ENCODE measurements at places on chromosomes 11 and 22.
A peak's percentile ranks its signal among the peaks of the same experiment; 100 is the strongest.

DNA sequence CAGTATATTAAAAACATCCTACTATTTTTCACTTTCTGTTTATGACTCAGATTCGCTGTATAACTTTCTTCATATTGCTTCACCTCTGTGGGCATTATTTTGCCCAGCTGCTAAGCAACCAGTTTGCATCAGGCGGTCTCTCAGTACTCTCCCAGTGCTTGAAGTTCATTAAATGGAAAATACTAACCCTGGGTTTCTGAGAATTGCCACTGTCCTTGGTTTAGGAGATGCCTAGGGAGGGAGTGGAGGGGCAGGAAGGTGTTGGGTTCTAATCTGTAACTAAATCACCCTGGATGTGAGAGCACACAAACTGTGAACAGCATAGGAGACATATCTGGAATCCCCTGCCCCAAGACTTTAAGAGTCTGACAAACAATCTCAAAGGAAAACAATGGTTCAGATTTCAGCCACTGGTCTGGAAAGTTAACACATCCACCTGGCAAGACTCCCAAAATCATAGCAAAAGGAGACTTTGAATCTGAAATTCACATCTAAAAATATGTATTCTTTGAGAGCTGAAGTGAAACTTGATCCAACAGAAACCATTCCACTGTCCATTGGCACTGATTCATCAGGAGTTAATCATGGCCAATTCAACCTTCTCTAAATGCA lies 540.0 kb downstream of the SOX6 start:
- no peak for DNase-seq

GRCh38 chr11:12886508-12886907 lies 122.6 kb upstream of the RASSF10 start:
- no peak for DNase-seq

DNA sequence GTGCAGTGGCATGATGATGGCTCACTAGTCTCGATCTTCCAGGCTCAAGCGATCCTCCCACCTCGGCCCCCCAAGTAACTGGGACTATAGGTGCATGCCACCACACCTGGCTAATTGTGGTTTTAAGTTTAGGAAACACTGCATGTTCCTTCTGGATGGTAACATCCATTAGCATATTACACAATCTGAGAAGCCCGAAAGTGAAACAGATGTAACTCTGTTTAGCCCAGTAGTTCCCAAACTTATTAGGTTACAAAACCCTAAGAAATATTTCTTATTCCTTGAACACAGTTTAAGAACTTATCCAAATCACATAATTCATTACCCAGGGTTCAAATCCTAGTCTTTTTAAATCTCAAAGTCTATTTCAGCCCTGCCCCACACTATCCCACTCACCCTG lies 28.3 kb downstream of the POLDIP3 start:
- no peak for DNase-seq

DNA sequence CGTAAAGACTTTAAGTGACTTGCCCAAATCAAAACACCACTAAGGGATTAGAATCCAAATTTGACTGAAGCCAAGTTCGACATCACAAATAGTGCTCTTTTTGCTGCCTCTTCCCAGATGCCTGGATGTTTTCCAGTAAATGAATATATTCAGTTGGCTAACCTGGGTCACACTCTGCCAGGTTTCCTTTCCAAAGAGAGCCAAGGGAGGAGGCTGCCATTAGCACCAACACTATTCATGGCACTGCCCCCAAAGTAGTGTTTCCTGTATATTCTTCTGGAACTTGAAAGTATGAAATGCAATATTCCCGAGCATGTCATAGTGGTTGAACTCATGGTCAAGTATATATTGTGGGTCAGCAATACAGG lies 219.3 kb upstream of the UBASH3B start:
- no peak for DNase-seq

GRCh38 chr11:47161134-47161854 lies 15.4 kb downstream of the ARFGAP2 start:
- peak; percentile 34 for DNase-seq

DNA sequence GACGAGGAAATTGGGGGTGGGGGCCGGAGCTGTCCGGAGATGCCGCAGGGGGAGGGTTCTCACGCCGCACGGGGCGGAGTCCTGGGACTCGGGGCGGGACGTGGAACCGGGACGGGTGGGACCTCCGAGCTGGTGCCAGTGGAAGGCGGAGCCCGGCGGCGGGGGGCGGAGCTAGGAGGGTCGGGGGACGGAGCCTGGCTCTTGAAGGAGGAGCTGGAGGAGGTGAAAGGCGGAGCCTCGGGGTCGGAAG lies 271 bp downstream of the FKBP2 start:
- peak; percentile 99 for DNase-seq

GRCh38 chr22:36921309-36922104 lies 8.1 kb downstream of the CSF2RB start:
- DNase-seq: no peak

DNA sequence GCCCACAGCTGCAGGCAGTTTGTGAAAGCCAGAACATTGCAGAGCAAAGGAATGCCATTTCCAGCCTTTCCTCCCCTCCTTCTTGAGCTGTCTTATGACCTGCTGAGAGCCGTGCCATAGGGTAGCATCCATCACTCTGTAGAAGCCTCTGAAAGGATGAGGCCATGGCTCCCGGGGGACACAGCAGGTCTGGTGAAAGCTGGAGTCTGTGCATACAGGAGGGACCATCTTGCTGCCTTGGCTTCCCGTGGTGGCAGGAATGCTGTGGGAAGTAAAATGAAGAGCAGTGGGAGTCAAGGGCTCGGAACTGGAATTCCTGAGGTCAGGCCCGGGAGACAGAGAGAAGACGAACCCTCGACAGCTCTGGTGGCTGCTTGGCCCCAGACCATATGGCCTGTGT lies 30.9 kb downstream of the ANO1 start:
- no peak for DNase-seq

- no peak for DNase-seq
Measured at GRCh38 chr22:49512487-49513165, 315.0 kb downstream of the BRD1 start.

DNA sequence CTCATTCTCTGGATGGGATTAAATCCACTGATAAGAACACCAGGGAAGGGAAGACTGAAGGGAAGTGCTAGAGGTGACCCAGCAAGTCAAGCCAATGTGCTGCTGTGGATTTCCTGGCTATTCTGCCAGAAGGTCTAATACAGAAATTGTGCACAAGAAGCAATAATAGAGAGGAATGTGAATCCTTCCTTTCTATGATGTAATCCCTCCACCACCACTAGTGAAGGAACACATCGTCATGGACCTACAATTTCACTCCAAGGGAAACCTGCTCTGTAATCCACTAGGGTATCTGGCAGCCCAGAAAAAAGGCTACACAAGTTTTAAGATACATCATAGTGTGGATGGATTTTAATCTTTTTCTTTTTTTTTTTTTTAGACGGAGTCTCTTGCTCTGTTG lies 17.4 kb downstream of the LARGE2 start:
- DNase-seq: no peak

- DNase-seq: no peak
Measured at GRCh38 chr11:75516886-75517285, 8.9 kb downstream of the GDPD5 start.

- no peak for DNase-seq
Measured at GRCh38 chr11:2537896-2538724, 93.3 kb downstream of the KCNQ1 start.

DNA sequence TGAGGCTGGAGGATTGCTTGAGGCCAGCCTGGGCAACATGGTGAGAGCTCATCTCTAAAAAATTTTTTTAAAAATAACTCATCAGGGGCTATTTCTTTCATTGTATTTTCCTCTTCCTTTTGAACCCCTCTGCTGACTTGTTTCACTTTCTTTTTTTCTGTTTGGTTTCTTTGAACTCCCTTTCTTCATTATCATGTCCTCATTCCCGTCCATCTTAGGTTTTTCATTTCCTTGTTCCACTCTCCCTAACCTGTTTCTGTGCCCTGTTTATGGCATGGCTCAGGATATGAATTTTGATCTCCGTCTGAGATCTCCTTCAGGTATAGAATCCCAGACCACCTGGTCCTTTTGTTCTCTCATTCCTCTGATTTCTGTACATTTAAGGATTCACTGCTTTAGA lies 12.5 kb downstream of the MARK2 start:
- DNase-seq: no peak

DNA sequence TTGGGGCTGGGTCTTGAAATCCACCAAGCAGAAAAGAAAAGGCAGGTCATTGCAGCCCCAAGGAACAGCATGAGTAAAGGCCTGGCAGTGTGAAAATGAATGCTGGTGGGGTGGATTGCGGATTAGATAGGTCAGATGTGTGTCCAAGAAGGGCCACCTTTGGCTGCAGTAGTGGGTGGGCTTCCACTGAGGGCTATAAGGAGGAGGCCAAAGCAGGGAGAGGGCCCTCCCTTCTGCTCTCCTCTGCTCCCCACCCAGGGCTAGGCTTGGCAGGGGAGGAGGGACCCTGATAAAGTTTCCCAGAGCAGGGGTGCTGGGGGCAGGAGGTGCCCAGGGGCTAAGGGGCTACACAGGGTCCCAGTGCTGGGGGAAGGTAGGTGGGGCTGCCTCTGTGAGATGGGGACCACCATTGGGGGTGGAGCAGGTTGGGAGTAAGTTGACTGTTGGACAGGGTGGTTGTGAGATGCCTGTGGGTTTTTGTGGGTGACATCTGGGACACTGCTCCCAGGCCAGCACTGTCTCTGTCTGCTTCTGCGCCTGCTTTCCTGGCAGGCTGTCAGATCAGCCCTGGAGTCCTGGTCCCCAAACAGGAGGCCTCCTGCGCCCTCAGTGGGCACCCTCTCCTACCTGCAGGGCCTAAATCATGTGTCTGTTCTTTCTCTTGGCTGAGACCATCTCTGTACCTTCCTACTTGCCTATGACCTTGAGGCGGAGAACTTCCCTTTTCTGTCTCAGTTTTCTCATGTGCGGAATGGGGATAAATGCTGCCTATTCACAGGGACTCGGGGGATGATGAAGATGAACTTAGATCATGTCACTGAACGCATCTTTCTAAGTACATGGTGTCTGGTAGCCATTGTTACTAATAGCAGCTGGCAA lies 1.9 kb downstream of the CAPN5 start:
- no peak for DNase-seq

DNA sequence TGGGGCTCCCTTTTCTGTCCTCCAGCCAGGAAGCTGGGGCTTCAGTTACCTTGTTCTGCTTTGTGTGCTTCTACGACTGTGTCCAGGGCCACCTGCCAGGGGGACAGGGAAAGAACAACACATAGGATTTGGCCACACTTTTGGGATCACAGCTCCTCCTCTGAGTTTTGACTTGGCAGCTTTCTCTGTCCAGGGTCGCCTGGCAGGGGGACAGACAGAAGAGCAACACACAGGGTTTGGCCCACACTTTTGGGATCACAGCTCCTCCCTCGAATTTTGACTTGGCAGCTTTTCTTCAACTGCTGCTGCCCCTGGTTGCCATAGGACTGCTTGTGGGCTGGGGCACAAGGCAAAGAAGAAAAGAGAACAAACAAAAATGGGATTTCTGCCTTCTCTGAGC lies 19.1 kb downstream of the INCENP start:
- DNase-seq: peak; percentile 36

GRCh38 chr11:9530020-9530621 lies 43.3 kb upstream of the WEE1 start:
- no peak for DNase-seq

DNA sequence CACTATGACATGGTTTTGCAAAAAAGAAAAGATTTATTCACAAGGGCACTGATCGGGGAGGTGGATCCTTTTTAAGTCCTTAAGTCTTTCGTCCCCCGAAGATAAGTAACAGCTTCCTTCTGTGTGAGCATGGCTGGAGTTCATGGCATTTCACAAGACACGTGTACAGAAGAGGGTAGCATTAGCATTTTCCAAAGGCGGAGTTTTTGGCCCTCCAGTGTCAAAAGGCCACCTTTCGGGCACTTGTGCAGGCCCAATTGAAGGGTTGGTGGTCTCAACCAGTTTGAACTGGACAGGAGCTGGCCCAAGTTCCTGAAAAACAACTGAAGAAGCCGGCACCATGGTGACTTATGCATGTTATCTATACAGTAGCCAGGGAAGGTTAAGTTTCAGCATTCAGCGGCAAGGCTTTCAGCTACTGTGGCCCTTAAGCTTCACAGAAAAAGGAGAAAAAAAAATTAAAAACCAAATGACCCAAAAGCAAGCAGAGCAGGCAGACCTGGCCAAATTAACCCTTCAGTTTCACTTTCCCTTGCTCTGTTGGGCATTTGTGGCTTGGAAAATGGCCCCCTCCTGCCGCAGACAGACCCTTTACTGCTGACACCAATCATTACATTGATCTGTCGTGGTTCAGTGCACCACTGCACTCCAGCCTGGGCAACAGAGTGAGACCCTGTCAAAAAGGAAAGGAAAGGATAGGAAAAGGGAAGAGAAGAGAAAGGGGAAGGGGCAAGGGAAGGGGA lies 18.7 kb downstream of the ZNF74 start:
- no peak for DNase-seq

GRCh38 chr22:36505998-36506635 lies 723 bp downstream of the FOXRED2 start:
- DNase-seq: no peak

DNA sequence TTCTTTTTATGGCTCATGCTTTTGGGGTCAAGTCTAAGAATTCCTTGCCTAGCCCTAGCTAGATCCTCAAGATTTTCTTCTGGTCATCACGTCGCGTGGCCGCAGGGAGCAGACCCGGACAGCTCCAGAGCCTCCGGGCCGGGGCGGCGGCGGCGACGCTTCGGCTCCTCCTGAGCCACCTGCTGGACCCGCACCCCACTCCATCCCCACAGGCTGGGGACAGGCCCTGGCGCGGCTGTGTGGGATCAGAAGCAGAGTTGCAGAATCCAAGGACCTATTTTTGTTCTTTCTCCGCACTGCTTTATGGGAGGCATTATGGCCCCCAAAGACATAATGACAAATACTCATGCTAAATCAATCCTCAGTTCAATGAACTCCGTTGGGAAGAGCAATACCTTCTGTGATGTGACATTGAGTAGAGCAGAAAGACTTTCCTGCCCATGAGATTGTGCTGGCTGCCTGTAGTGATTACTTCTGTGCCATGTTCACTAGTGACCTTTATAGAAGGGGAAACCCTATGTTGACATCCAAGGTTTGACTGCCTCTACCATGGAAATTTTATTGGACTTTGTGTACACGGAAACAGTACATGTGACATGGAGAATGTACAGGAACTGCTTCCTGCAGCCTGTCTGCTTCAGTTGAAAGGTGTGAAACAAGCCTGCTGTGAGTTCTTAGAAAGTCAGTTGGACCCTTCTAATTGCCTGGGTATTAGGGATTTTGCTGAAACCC lies 12.4 kb upstream of the SCARF2 start:
- no peak for DNase-seq

- DNase-seq: no peak
Measured at GRCh38 chr11:43835104-43835503, 45.5 kb upstream of the ALKBH3 start.

DNA sequence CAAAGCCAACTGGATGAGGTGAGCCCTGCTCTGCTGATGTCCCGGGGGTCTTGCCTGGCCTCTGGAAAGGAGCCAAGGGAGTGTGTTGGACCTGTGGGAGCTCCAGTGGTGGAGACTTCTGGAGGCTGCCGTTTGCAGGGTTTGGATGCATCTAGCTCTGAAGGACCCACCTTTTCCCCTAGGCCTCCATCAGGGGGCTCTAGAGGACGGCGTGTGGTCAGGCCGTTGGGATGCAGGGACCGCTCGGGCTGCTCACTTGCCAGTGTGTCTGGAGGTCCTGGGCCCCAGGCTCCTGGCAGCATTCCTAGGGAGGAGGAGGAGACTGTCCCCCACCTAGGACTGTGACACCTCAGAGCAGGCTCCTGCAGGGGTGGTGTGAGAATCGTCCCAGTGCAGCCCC lies 58.3 kb downstream of the PRDM11 start:
- no peak for DNase-seq

GRCh38 chr11:25860677-25861450 lies 471.1 kb upstream of the ANO3 start:
- no peak for DNase-seq

GRCh38 chr11:100920593-100920992 lies 209.0 kb downstream of the PGR start:
- DNase-seq: no peak

- no peak for DNase-seq
Measured at GRCh38 chr22:50361688-50362087, 18.6 kb downstream of the PPP6R2 start.
